ENCODE measurements at places on chromosomes 2 and 18.

DNA sequence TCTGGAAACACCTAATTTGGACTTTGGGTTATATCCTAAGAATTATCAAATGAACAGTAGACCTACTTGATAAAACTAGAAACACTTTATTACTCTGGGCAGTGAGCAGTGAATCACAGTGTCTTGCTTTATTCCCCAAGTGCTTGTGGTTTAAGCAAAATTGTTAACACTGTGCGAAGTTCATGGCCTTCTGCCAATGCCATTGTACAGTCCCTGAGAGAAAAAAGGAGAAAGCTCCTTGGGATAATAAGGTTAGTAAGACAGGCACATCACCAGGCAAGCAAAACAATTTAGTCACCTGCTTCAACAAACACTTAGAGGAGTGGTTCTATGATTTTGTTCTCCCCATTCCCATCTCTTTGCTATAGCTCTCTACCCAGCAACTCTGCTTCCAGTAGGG lies 39.8 kb downstream of the ADCYAP1 start:
- no peak for DNase-seq

- DNase-seq, result no peak
Measured at GRCh38 chr18:70931942-70932814, 643.3 kb downstream of the SOCS6 start.

DNA sequence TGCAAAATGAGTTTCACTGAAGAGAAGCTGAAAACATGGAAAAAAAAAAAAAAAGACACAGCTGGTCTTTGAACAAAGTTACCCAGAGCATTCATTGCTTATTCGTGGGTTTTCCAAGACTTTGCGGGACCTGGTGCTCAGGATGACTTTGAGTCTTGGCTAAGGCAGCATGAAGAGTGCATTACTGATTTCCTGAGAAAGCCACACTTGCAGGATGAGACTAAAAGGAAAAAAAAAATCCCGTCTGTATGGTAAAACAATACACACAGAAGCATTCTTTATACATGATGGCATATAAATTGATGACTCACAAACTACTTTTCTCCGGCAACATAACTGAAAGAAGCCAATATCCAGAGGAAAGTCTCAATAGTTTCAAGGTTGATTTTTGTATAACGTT lies 195.4 kb downstream of the SPP2 start:
- no peak for DNase-seq

DNA sequence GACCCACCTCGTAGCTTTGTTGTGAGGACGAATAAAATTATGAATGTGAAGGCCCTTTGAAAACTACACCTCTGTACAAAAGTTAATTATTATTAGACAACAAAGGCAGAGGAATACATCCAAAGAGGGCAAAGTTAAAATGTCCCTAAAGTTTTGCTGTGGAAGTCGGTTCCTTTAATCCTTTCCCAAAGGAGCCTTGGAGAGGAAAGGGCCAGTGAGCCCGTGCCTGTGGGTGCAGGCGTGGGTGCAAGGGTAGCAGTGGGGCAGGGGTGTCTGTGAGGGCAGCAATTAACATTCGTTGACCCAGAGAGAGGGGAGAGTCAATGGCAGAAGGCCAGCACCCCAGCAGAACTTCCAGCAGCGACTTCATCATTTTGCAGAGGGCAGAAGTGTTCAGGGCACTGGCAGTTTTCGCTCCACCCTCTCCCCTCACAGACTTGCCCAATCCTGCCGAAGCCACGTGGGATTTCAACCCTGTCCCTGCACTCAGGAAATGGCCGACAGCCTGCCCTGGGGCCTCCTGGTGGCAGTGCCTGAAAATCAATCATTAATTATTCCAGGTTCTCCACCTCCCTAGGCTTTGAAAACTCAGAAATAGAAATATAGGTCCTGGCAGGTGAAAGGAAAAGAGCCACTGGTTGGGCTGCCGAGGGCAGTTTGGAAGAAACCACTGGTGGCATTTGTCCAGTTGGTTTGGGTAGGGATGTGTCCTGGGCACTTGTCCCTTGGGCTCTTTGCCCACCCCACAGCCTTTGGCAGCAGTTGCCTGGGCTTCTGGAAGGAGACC lies 4.2 kb upstream of the PAX8 start:
- DNase-seq, result no peak

GRCh38 chr18:68459968-68460367 lies 254.9 kb downstream of the TMX3 start:
- DNase-seq, result no peak

DNA sequence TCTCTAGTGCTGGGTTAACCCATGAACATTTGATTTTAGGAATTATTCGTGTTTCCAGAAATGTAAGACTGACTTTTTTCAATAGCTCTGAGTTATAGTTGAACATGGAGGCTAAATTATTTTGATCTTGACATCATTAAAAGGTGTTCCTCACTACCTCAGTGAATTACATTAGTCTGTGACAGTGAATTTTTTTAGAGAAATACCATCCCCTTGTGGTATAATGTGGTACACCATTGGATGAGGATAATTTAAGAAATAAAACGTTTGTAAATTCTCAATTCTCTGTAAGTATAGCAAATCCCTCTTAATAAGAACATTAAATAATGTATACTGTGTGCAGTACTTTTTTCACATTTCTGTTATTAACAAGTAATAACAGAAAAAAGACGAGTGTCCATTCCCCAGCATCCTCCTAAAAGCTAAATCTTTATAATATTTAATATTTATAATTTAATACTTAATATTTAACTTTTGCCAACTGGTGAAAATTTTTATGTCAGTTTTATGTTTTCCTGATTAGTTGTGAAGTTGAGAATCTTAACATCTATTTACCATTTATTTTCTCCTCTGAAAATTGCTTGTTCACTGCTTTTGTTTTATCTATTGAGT lies 70.3 kb upstream of the CWC22 start:
- DNase-seq, result no peak

- no peak for DNase-seq
Measured at GRCh38 chr18:26017929-26018328, 72.5 kb downstream of the SS18 start.

DNA sequence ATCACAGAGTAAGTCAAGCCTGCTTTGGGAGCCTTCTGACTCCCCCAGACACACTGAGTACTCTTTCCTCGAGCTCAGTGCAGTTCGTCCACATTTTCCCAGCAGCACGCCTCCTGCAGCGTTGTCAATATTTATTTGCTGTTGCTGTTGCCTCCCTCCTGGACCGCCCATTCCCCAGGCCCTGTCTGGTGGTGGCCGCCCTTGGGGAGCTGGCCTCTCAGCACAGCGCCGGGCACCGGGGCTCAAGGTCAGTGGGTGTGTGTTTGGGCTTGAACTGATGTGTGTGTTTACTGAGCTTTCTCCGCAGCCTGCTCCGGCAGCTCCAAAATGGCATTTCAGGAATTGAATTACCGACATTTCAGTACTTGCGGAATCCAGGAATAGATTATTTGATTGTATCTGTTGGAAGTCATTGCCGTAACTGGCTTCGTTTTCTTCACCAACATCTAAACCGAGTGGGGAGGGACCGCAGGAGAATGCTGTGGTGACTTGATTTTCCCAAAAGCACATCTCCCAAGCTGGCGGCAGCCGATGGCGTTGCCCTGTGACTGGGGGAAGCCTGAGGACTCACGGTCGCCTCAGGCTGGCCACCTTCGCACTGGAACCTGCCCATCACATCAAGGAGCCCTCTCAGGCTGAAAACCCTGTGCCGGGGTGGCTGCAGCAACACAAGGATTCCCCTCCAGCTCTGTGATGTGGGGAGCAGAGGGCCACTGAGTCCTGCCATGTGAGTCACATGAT lies 66.0 kb downstream of the HPCAL1 start:
- DNase-seq, result no peak

DNA sequence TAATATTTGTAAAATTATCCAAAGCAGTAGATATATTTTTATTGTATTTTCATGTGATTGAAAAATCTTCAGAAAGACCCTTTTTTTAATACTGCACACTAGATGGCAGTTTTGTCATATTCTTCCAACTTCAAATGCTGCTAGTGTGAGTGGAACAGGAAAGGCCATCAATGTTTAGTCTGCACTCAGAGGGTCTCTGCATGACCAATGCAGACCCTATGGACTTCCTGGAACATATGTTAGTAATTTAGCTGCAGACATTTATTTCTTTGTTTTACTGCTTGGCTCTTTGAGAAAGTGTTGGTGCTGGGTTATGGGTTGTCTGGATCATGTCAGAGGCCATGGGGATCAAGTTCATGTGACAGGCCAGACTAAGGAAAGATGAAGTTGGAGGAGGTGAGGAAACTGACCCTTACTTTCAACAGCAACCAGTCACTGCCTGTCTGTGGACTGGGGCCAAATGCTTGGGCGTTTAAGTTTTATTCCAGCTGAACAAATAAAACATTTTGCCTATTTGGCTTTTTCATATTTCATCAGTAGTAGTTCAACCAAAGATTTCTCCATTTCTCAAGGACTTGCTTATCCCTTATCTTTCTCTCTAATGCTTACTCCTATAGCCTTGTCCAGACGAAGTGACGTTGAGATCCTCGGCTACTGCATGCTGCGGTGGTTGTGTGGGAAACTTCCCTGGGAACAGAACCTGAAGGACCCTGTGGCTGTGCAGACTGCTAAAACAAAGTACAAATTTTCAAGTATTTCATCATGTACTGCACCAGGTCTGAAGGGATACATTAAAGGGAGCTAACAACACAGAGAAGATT lies 84.8 kb downstream of the VRK2 start:
- no peak for DNase-seq

GRCh38 chr2:191556463-191556862 lies 121.5 kb upstream of the NABP1 start:
- DNase-seq, result no peak

GRCh38 chr2:231685349-231686191 lies 22.8 kb upstream of the PTMA start:
- no peak for DNase-seq

DNA sequence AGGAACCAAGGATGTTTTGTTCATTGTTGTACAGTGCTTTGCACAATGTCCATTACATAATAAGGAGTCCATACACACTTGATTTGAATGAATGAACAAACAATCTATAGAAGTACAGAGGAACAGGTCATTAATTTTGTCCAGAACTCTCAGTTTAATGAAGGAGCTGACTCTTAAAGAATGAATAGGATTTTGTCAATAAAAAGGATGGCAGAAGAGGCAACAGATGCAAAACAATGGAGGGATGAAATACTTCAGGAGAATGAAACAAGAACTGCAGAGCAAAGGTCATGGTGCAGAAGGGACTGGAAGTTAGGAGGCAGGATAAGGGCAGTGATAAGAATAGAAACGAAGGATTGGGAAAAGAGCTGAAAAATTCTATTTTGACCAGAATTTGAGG lies 28.7 kb upstream of the COL5A2 start:
- DNase-seq, result no peak

DNA sequence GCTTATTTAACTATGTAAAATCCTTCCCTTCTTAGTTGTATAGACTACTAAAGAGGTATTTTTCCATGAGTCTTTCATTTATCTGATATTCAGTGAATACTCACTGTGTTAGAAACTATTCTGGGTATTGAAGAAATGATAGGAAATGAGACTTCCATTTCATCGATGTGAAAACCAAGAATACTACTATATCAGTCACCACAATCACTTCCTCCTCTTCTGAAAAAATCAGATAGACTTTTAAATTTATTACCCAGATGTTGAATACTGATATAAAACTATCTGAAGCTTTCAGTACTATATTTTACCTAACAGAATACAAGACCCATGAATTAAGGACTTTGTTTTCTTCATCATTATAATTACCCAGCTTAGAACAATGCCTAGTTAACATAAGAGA lies 1801.1 kb upstream of the CELF4 start:
- no peak for DNase-seq

- DNase-seq, result no peak
Measured at GRCh38 chr2:21404137-21404536, 280.4 kb downstream of the TDRD15 start.

GRCh38 chr2:148701039-148701438 lies 56.5 kb downstream of the EPC2 start:
- DNase-seq, result no peak

- no peak for DNase-seq
Measured at GRCh38 chr18:49193897-49194296, 243.1 kb upstream of the SMAD7 start.

DNA sequence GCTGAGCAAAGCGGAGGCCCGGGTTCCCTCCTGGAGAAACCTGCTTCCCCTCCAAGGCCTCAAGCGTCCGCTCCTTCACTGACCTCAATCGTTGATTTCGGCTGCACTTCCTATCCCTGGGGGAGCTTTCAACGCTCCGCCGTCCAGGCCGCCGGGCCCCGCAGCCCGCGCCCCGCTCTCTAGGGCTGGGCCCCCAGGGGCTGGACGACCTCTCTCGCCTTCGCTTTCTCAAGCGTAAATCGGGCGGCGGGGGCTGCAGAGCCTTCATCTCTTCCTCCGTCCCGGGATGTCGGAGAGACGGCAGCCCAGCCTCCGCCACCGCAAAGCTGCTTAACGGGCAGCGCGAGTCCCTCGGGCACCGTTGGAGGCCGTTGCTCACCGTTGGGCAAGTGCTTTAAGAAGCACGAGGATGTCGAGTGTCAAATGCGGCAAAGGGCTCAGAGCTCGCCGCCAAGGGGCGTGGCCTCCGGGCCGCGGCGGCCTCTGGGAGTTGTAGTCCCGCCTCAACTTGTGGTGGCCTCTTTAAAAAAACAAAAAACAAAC lies 8.5 kb downstream of the HES6 start:
- DNase-seq, result peak; percentile 59

DNA sequence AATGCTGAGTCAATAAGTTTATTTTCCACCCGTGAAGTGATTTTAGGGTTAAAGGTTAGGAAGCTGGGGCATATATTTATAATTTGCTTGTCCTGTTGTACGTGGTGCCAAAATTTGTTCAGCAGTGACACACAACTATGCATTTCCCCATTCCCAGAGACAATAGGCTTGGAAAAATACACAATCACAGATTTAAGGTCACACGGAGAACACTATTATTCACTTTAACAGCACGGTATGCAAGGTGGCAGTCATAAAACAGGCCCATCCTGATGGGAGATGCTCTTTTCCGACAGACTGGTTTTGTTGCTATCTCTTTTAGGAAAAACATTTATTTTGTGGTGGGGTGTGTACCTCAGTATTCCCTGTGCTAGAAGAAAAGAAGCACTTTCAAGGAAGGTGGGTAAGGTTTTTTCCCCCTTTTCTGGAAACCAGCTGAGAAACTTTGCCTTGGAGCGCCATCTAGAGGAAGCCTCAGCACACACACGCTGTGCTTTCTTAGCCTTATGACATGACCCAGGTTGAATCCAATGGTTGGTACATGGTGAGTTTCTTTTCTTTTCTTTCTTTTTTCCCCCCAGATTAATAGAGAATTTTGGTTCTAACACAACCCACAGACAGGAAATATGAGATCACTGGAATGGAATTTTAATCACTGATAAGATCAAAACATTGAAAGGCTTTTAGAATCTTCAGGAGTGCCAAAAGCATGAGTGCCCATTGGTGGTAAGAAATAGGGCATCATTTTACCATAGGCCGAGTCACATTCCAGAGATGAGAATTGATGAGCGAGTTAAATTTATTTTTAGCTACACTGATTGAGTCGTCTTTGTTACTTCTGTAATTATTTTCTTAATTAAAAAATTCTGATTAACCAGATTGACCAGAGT lies 332.1 kb downstream of the AGPS start:
- DNase-seq, result peak; percentile 8

DNA sequence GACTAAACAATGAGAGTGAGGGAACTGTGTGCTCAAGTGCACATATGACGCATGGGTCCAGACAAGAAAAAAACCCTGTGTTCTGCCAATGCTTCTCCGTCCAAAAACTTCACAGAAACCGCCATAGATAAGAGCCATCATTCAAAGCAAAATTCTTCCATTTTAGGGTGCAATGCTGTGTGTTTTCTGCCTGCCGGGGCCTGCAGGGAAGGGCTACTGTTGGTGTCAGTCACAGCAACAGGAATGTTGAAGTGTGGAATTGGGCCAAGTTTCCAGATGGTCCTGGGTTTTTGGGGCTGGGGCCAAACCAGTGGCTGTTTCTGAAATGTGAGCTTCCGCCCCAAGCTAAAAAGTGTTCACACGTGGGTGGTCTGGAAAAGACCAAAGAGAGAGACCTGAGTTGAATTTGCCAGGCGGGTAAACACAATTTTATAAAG lies 677 bp upstream of the MC2R start:
- no peak for DNase-seq
